ENCODE measurements at places on chromosomes 6 and 20.
A peak's percentile ranks its signal among the peaks of the same experiment; 100 is the strongest.

- no peak for DNase-seq
These were observed 233.0 kb downstream of the ANKRD60 start for GRCh38 chr20:57995381-57995977.

DNA sequence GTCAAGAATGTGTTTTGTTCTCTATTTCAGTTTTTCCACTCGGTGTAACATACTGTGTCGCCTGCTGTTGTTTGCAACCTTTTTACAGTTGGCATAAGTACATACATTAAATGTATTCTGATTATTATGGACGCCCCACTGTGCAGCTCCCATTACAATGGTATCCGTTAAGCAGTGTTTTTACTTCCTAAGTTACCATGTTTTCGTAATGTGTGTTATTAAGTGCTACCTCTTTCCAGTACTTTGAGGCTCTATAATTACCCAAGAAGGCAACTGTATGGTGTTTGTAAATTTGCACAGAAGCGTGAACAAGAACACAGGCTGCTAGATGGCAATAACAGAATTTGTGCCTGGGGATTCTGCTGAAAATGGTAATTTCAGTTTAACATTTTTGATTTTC is 568.0 kb upstream of the MARCKS start:
- no peak for DNase-seq

GRCh38 chr6:141501616-141502015 is 631.1 kb upstream of the GJE1 start:
- no peak for DNase-seq

- DNase-seq = peak; percentile 31
These were observed 169.9 kb downstream of the CD24 start for GRCh38 chr6:106804346-106805335.

GRCh38 chr20:8094850-8095249 is 37.2 kb upstream of the PLCB1 start:
- DNase-seq = no peak

- DNase-seq = no peak
These were observed 33.2 kb upstream of the KIF3B start for GRCh38 chr20:32244150-32244823.

DNA sequence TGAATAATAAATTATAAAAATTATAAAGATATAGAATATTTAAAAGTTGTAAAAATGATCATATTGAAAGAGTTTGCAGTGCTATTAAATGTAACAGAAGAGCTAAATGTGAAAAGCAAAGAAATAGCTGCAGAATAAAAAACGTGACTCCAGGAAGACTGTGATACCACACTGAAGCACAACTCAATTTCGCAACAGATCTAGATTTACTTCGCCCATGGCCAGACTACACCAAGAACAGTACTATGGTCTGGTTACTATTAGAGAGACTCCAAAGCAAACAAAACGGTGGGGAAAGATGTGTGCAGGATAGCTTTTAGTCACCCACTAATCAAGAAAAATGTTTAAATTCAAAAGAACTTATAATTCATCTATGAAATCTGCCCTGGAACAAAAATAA is 1.9 kb downstream of the CHD6 start:
- DNase-seq = no peak

DNA sequence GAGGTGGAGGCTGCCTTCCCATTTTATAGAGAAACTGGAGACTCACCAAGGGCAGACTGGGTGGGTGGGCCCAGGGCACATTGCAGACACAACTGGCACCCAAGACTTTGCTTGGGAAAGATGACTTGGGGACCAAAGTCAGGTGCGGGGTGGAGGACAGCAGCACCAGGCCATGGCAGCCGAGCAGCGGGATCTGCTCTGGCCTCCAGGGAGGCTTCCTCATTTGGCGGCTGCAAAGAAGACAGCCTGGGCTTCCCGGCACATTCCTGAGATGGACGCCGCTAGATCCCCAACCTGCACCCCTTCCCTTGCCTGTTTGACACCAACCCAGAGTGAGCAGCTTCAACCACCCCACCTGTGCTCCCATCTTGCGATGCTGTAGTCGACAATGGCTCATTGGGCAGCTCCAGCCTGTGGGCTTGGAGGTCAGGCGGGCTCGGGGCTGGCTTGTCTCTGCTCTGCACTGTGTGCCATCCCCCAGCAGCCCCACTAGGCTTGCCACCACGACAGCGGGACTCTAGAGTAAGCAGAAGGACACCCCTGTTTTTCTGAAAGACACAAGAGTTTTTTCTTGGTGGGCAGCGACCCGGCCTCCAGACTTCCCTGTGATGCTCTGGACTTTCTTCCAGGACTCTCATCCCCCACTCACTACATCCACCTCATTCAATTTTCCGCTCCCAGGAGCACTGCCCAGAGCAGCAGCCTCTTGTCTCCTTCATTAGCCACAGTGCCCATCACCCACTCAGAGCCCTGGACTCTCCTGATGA is 184.9 kb upstream of the CST7 start:
- no peak for DNase-seq

- no peak for DNase-seq
These were observed 49.4 kb downstream of the HLA-C start for GRCh38 chr6:31222496-31222895.

- no peak for DNase-seq
These were observed 272.8 kb upstream of the SLC35B3 start for GRCh38 chr6:8707956-8708772.

DNA sequence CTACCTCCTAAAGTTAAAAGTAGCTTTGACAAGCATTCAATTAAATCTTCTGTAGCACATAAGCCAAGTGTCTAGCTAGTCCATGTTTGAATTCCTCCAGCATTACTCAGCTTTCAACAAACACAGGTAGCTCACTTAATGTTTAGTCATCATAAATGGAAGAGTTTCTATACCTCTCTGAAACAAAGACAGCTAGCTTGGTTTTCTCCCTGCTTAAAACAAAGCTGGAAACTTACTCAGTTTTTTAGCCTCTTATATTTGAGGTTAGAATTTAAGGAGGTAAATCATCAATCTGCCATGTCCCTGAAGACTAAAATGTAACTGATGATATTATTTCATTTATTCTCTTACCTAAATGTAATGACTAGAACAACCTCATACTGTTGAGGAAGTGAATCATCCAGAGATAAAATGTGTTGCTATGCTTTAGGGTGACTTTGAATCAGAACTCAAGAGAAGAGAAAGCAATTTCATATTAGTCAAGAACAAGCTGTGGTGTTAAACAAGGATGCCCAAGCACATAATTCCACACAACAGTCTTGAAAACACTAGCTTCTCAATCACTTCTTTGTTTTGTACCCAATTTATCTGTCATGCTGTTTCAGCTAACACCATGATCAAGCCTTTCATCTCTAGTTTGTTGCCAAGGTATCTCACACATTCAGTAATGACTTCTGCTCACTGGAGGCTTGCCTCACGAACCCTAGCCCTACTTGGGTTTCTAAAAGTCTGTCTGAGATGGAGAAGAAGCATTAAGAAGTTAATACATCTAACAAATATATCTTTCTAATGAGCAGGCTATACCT is 251.9 kb downstream of the EPM2A start:
- DNase-seq = no peak

GRCh38 chr6:75691012-75691411 is 58.0 kb upstream of the MYO6 start:
- no peak for DNase-seq

- DNase-seq = peak; percentile 92
These were observed at the start of gene RAE1 for GRCh38 chr20:57351042-57351783. TSS of gene RAE1 (plus strand) at chr20:57351255. CDS start at chr20:57354039, 2,784 bp downstream.

DNA sequence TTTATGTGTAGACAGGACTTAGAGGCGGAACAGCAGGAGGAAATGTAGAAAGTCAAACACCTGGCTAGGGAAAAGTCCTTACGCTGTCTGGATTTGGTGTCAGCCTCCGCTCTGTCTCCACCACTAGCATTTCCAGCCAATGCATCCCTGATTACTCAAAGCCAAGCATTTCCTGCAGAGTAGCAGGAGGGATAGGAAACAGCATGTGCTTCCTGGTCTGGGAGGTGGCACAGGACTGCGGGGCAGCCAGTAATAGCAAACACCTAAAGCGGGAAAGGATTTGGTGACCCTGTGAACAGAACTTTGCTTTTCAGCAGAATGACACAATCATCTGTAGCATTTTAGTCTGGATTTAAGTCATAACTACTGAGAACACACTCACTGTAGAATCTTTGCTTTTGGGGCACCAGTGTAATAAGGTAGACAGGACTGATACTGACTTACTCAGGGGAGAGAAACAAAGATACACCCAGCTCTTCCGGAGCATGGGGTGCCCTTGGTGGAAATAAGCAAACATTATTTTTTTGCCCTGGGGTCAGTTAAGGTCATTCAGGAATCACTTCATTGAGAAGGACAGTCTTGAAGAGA is 133.3 kb upstream of the AHI1 start:
- DNase-seq = no peak

DNA sequence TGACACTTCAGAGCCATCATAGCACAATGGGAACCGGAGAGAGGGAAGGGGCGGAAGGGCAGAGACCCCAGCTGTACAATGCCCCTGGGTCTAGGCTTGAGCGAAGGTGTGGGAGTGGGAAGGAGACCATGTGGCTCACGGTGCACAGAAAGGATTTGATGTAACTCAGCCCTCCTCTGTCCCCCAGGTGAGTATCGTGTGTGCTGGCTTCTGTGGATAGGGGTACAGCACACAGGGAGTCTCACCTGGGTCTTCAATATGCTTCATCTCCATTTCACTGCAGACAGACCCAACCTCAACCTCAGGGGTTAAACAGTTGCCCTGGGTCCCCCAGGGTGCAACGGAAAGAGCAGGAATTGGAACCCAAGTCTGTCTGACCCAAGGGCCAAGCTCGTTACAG is 122.2 kb downstream of the CDH26 start:
- no peak for DNase-seq

DNA sequence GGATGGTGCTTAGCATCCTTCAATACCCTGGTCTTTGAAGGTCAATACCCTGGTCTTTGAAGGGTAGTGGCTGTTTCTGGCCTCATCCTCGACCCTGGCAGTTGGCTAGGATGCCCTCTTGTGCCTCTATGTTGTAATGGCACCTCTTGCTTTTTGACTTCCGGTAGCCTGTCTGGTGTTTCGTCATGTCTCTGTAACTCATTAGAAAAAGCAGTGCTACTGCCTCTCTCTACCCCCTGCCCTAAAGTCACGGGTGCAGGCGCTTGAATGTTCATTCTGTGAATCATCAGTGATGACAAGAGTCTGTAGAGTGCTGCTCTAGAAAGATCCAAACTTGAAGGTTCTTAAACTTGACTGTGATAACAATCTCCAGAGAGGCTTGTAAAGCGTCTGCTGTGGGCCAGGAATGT is 28.3 kb downstream of the RSPO4 start:
- DNase-seq = peak; percentile 42

DNA sequence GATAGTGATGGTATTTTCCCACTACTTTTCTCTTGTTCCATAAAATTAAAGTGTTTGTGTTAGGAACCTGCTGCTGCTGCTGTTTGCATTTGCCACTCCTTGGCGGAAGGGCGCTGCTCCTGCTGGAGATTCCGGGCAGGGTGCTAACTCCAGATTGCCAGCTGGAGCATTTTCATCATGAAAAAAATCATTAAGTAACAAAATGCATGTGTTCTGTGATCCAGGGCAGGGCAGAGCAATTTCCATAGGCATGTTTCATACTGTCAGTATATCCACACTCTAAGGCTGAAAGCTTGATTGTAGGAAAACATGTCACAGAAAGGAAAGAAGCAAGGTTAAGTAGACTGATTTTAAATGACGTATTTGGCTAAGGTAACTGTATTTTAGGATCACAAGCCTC is 24.0 kb downstream of the PBOV1 start:
- no peak for DNase-seq

DNA sequence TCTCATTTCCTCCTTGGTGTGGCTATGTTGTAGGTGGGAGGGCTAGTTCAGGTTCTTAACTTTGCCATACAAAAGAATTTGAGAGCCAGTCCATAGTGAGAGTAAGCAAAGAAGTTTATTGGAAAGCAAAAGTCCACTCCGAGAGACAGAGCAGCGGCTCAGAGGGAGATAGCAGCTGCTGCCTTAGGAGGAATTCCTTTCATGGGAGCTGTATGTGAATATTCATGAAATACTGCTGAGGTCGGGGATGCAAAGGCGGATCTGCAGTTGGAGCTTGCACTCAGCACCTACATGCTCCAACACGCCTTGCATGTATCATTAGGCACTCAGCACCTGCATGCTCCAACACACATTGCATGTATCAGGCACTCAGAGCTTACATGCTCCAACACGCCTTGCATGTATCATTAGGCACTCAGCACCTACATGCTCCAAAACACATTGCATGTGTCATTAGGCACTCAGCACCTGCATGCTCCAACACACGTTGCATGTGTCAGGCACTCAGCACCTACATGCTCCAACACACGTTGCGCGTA is 54.9 kb downstream of the CDH4 start:
- DNase-seq = no peak

GRCh38 chr6:138331984-138332383 is 45.7 kb upstream of the SMIM28 start:
- DNase-seq = no peak

DNA sequence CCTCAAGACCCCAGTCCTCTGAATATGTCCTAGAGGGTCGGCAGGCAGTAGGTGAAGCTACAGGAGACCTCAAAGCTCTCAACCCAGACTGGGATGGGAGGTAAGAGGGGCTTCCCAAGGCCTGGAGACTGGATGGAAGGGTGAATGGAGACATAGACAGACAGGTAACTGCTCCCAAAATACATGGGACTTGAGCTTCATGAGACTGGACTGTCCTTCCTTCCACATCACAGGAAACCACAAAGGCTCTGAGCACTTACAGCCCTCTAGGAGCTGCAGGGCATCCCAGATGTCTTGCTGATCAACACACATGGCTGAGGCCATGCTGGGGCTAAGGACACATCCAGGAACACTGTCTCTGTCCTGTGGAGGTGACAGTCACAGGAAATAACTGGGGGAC is 11.6 kb downstream of the HSPA12B start:
- DNase-seq = no peak

GRCh38 chr6:156169371-156169770 is 607.8 kb upstream of the ARID1B start:
- no peak for DNase-seq

- DNase-seq = no peak
These were observed 256.2 kb downstream of the EPHA7 start for GRCh38 chr6:93163146-93163545.
